ENCODE measurements at places on chromosomes 11 and 22. TPM values are rescaled to one million over a fixed set of nuclear protein-coding genes. Genes with fewer than 3 reads are reported as not detected.

The NNMT gene
- total RNA-seq = 349 TPM

The ESAM gene
- 164 TPM for total RNA-seq

The CASP5 gene
- total RNA-seq = 1.9 TPM

The TRIM5 gene
- total RNA-seq = 44.4 TPM

DNA sequence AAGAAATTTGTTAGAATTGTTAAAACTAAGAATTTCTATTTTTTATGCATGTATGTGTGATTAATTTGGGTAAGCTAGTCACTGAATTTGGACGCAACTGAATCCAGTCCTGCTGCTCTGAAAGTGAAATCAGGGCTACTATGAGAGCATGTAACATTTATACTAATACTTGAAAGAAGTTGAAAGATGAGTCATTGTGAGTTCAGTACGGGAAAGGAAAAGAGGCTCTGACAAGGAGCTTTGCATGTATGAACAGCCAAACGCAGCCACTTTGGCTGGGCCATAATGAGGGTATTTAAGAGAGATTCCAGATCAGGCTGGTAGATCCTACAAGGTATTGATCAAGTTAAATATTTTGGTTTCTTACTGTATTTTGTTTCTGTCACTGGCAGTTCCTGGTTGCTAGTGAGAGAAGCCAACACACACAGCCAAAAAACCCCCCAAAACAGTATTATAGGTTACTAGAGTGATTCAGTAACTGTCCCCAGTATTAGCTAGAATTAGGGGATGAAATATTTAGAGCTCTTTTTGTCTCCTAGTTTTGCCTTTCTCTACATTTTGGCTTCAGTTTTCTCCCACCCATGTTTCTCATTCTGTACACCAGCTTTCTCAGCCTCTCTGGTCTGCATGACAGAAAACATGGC lies 14.1 kb downstream of the AASDHPPT start:
- H3K27ac ChIP-seq = no peak overlapping the region
- DNase-seq = peak; percentile 21
- H3K27me3 ChIP-seq = no peaks in the 10 kb centered on the region
- H3K36me3 ChIP-seq = peaks cover 55% of the 10 kb centered on the region

DNA sequence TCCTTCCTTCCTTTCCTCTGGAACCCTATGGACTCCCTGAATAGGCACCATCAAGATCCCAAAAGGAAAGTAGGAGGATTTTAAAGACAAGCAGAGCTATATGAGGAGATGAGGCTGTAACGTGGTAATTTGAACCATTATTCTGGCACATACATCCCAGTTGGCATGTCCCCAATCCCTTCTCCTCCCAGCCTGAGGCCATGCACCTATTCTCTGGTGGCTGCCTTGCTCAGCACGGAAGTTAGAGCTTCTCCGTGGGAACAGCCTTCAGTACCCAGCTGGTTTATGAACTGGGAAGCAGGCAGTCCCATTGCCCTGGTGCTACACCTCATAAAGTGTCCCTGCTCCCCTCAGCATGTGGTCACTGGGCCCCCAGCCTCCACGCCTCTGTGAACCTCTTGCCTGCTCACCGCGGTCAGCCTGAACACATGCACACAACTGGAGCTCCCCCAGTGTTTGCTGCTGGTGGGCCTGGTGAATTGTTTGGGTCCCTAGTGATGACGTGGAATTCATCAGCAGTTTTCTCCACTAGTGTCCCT lies 139.9 kb upstream of the PLET1 start:
- no peak overlapping the region for H3K4me3 ChIP-seq
- H3K36me3 ChIP-seq = no peaks in the 10 kb centered on the region
- DNase-seq = no peak
- H3K27me3 ChIP-seq = no peaks in the 10 kb centered on the region
- H3K27ac ChIP-seq = no peak overlapping the region

GRCh38 chr22:49999946-50000586 lies 12.5 kb downstream of the IL17REL start:
- no peak overlapping the region for H3K4me3 ChIP-seq
- H3K36me3 ChIP-seq = no peaks in the 10 kb centered on the region
- no peaks in the 10 kb centered on the region for H3K27me3 ChIP-seq
- H3K4me1 ChIP-seq = no peaks in the 10 kb centered on the region
- peak; percentile 62 for DNase-seq

GRCh38 chr11:35615921-35616900 lies 2.0 kb upstream of the FJX1 start:
- DNase-seq = no peak
- no peak overlapping the region for H3K27ac ChIP-seq
- H3K27me3 ChIP-seq = peaks cover 26% of the 10 kb centered on the region
- no peak overlapping the region for H3K4me3 ChIP-seq

DNA sequence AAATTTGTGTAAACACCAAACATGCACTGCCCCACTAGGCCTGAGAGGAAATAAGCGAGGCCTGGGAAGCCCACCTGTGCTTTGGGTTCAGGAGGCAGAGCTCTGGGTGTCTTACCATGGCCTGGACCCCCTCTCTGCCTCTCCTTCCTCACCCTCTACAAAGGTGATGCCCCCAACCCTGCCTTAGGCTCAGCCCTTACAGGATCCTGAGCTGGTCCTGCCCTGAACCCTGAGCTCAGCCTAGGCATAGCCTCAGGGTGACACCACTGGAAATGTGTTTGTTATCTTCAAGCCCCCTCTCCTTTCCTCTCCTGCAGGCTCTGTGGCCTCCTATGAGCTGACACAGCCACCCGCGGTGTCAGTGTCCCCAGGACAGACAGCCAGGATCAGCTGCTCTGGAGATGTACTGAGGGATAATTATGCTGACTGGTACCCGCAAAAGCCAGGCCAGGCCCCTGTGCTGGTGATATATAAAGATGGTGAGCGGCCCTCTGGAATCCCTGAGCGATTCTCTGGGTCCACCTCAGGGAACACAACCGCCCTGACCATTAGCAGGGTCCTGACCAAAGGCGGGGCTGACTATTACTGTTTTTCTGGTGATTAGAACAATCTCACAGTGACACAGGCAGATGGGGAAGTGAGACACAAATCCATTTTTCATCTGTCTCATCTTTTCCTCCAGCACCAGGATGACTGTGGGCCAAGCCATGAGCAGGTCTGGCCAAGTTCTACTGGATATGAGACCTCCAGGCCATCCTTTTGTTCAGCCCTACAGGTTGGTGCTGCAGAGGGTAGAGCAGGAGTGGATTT lies 117.8 kb downstream of the GGTLC2 start:
- H3K27me3 ChIP-seq = no peaks in the 10 kb centered on the region
- no peaks in the 10 kb centered on the region for H3K4me1 ChIP-seq
- no peaks in the 10 kb centered on the region for H3K36me3 ChIP-seq
- no peak overlapping the region for H3K4me3 ChIP-seq
- DNase-seq = no peak

All from upper lobe of right lung (tissue), 1 donor.